ELR (cell line): ENCODE measurements at places on chromosomes 4 and X.

DNA sequence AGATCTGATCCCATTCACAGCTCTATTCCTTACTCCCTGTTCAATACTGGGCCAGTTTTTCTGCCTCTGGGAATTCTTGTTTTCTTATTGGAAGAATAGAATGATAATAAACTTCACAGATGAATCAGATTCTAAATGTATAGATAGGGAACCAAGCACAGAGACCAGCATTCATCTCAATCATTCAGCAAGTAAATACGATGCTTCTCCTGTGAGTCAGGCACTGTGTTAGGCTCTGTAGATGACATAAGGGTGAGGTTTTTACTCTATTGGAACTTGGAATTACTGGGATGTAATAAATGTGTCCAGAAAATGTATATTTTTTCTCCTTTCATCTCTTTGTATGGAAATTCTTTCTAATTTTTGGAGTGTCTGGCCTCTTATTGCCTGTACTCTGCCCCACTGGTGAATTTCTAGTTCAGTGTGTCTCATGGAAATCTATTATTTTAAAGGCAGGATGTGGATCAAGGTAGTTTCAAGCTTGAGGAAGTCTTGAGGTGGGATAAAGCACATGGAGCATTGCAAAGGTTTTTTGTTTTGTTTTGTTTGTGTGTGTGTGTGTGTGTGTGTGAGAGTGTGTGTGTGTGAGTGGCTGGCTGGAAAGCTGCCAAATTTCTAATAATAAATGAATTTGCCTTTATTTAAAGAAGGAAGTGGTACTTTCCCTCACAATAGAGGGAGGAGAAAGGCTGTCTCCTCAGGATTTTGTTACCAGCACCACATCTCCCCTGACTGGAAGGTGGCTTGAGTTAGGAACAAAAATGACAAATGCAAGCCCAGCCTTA, 117.9 kb upstream of the HS3ST1 start:
- no peak for DNase-seq

- peak; percentile 19 for DNase-seq
These were observed 27.8 kb upstream of the FGFBP2 start for GRCh38 chr4:15990570-15991285.

GRCh38 chr4:80540785-80541469, 205.4 kb downstream of the CFAP299 start:
- peak; percentile 2 for DNase-seq

DNA sequence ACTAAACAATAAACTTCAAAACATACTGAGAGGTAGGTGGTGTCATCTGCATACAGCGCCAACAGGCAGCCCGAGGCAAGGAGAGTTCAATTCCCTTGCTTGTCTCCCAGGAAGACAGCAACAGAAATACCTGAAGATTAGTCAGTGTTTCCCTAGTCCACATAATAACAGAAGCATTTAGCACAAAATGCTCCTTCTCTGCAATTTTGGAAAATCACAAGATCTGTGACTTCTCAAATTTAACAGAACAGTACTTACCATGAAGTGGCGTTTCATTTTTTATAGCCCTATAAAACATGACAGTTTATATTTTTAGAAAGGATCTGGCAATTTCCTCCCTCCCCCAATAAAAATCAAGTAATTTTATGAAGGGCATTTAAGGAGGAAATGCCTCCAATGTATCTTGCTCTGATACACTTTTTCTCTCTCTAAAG, 67.1 kb upstream of the MYOZ2 start:
- DNase-seq = peak; percentile 15

- DNase-seq = no peak
These were observed 1697.0 kb downstream of the PCDH7 start for GRCh38 chr4:32417113-32417704.

- no peak for DNase-seq
These were observed 193.0 kb downstream of the TRIML1 start for GRCh38 chr4:188332265-188332664.

DNA sequence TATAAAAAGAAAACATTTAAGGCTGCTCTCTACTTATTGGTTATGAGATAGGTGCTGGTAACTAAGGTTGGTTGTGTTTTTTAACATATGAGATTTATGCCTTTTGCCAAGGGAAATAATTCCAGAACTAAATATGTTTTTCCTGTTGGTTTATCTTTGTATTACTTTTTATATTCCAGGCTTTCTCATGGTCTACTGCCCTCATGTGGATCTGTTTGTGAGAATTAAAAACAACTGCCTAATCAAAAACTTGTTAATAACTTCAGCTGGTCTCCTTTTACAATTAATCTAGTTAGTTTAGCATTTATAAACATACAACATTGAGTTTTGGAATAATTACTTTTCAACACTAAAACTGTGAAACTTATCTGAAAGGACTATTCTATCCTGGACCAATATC, 1208.3 kb downstream of the ADGRL3 start:
- peak; percentile 17 for DNase-seq

- DNase-seq = no peak
These were observed 18.5 kb downstream of the METAP1 start for GRCh38 chr4:99013884-99014523.

DNA sequence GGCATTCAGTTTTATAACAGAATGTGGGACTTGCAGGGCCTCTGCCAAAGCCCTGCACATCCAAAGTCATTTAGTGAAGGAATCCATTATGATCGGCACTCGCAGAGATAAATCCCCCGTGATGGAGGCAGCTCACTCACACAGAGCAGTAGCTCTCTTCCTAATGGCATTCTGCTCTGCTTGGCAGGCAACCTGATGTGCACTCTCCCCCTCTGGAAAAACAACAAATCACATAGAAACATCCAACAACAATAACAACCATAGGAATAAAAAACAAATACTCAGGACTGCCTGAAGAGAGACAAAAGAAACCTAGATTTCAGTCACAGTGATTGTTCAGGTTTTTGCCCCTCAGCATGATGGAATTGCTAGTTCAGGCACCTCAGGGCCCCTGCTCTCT, 59.7 kb downstream of the NAA11 start:
- DNase-seq = no peak

GRCh38 chr4:86367577-86367976, 7.7 kb upstream of the MAPK10 start:
- peak; percentile 10 for DNase-seq

DNA sequence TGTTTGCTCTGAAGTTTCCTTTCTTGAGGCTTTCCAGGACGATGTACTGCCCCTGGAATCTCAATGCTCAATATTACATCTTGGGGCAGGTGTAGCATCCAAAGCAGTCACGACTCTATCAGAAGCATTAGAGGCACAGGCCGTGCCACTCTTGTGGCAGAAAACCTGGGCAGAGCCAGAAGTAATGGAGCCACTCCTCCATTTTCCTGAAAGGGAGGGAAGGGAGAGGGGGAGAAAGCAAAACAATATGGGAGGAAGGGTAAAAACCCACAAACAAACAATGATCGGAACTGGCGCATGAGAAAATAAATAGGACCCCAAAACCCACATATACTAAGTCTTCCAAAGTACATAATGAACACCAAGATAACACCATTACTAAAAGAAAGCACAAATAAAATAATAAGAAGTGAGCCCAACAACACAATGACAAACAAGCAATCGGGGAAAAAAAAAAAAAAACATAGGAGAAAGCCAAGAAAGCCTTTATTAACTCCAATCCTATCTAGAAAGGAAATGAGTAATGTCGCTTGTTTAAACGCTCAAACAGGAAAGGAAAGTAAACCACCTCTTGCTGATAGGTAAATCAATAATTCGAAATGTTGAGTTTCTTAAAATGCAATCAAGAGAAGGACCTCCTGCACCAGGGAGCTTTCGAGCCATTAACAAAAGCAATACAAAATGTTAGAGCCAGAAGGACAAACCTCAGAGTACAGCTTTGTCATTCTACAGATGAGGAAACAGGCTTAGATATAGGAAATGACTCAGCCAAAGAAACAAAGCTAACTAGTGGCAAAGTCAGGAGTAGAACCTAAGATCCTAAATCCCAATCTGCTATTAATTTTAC, 117.4 kb downstream of the ATRX start:
- DNase-seq = peak; percentile 65

GRCh38 chr4:84932462-84932861, 34.0 kb downstream of the WDFY3 start:
- DNase-seq = no peak

- no peak for DNase-seq
These were observed 8.4 kb upstream of the RXFP1 start for GRCh38 chr4:158513256-158513655.

GRCh38 chrX:132480581-132481203, 8.1 kb downstream of the MBNL3 start:
- DNase-seq = peak; percentile 13

DNA sequence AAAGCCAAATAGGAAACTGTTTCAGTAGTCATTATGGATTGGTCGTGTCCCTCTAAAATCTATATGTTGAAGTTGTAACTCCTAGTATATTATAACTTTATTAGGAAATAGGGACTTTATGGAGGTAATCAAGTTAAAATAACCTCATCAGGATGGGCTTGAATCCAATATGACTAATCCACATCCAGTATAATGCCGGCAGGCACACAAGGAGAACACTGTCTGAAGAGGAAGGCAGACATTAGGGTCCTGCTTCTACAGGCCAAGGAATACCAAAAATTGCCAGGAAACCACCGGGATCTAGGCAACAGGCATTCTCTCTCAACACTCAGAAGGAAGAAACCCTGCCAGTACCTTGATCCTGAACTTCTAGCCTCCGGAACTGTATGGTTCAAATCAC, 130.3 kb downstream of the ATP10D start:
- peak; percentile 24 for DNase-seq

DNA sequence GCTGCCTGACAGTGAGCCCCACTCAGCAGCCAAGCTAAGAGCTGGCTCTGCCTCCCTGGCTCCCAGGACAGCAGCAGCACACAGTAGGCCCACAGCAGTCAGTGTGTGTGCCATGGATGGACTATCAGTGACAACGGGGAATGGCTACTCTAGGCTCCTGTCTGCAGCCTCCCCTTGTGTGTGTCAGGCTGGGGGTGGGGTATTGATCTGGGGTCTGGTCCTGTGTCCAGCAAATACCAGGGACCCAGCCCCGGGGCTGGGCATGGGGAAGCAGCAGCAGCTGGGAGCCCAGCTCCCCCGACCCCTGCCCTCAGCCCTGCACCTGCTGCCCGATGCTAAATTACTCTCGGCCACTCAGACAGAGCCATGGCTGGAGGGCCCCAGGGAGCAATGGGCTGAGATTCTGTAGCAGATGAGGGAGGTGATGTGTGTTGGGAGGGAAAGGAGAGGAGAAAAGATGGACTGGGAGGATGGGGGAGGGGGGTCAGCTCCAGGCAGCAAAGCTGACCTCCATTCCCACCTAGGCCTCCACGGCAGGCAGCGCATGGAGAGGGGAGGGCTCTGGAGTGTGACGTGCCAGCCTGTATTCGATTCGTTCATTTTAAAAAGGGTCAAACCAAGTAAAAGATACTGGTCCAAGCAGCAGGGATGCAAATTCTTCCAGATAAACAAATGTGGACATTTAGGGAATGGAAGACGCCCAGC, 61.3 kb upstream of the CRMP1 start:
- no peak for DNase-seq

- no peak for DNase-seq
These were observed 4.2 kb upstream of the CXCL3 start for GRCh38 chr4:74042681-74043080.

- DNase-seq = peak; percentile 37
These were observed 67.7 kb upstream of the SPANXN2 start for GRCh38 chrX:143788265-143788664.

DNA sequence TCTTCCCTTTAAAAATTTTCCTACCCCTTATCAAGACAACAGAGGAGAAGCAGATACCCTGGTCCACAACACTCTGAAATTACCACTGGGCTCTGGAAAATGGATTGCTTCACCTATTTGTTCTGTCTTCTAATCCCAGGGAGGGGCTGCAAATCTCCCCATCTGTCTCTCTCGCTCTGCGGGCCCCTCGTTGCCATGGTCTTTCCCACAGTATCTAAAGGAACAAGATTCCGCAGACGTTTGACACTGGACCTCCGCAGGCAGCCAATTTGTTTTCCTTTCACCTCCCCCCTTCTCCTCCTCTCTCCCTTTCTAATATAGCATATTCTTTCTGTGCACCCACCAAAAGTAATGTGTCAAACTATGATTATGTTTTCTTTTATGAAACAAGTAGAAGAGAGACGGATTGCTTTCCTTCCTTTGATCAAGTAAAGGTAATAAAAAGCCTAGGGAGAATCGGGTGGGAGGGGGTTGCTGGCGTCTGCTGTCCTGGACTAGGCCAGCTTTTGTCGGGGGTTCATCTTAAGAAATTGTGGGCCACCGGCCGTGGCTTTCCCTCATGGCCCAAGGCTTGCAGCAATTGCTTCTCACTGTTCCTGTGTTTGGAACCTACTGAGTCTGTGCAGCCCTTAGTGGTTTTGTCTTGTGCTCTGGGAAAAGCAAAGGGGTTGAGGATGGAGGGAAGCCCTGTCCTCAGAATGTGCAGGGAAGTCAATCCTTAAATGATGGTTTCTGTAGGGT, 81.0 kb downstream of the MGST2 start:
- DNase-seq = no peak

DNA sequence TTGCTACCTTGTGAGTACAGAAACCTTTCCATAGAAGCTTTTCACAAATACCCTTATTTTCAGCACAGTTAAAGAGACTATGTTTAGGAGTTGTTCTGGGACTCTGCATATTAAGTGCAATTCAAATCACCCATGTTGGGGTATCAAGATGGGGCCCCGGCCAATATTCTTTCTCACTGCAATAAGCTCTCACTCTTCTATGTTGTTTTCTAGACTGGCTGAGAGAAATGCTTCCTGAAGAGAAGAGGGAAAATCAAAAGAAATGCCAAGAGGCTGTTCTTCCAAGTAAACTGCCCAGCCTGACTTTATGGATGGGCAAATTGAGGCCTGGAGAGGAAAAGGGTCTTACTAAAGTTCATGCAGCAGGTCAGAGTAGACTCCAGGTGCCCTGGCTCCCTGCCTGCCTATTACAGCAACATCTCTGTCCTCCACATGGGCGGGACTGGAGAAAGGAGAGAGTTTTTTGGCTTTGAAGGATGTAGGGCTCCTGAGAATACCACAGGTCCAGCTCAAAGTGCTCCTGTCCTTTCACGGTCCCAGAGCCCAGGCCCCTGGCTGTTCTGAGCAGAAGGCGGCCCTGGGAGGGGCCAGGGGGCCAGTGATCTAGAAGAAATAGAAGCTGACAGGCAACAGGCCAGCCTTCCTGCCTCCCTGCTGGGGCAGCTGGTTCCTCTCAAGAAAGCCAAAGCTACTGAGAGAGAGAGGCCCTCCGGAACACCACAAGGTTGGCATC, 745 bp upstream of the IQSEC2 start:
- DNase-seq = no peak

DNA sequence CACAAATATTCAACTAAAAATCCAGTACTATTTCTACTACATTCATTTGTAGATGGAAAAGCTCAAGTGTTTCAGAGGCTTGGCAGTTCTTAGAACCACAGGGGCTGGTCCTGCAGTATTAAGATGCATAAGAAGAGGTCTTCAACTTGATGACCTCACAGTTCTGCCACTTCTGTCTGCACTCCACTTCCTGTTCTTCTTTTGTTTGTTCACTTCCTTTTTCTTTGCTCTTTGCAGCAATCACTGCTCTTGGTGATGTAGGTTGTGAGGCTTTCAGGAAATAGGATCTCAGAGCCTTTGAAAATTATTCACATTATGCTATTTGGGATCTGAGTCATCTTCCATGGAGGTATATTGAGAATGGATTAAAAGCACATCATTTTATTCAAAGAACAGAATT, 602.0 kb upstream of the CPEB2 start:
- DNase-seq = no peak

GRCh38 chrX:65451663-65452062, 82.9 kb downstream of the LAS1L start:
- peak; percentile 35 for DNase-seq
